ENCODE measurements at places on chromosomes 7 and 10.

- DNase-seq = no peak
Measured at GRCh38 chr7:418636-419280, 100.9 kb downstream of the PDGFA start.

- no peak for DNase-seq
Measured at GRCh38 chr7:150481922-150482321, 31.5 kb downstream of the GIMAP8 start.

DNA sequence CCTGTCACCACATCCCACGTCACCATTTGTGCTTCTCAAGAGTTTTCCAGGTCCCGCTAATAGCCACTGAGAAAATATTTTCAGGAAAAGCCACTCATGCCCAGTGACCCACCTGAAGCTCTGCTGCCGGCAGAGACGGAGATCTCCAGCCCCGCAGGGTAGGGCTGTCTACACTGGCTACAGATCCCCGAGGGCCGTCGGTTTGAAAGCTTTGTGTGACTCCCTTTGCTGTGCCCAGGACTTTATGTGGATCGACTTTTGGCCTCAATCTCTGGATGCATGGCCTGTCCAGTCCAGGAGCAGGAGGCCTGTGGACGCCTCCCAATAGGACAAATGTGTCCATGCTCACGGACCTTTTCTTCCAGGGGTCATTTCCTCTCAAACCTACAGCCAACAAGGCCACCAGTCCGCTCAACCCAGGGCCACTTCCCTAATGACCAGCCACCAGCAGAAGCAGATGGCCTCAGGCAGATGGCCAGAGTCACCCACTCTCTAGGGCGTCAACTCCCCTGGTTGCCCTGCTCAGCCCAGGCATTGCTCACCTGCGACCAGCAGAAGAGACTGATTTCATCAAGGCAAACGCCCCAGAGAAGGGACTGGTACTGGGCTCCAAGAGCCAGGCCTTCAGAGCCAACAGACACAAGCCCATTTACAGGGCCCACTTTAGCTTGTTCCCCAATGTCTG lies 76.4 kb downstream of the OAT start:
- no peak for DNase-seq

DNA sequence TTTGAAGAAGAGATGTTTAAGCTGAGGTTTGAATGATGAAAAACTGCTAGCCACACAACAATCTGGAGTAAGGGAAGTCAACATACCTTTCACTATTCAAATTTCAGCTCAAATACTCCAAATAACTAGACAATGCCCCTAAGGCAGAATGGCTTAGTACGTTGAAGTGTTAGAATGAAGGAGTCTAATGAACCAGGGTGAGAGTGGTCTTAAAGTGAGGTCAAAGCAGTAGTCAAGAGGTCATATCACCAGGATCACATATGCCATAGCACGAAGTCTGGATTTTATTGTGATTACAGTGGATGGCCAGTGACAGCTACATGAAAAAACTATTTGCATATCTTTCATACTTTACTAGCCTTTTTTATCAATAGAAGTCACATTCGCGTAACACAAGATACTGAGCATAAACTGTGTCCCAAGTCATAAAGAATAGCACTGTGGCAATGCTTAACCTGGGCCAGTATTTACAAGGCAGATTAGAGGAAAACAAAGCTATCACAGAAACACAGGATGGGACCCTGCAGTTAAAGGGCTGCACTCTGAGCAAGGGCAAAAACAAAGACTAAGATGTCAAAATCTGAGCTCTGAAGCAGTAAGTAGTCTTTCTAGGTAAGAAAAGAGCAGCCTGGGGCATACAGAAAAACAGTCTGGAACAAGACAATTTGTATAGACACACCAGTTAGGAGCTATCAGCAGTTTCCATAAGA lies 61.5 kb downstream of the HYCC1 start:
- DNase-seq = no peak

GRCh38 chr10:83945982-83946718 lies 193.2 kb upstream of the GHITM start:
- DNase-seq = no peak

- no peak for DNase-seq
Measured at GRCh38 chr10:6525599-6526165, 54.4 kb downstream of the PRKCQ start.

GRCh38 chr7:149826344-149827088 lies 11.7 kb upstream of the ZNF862 start:
- no peak for DNase-seq

GRCh38 chr7:127689194-127689772 lies 37.3 kb downstream of the SND1 start:
- DNase-seq = no peak

GRCh38 chr7:47561715-47562446 lies 20.0 kb downstream of the TNS3 start:
- DNase-seq = no peak
